Chondrocyte (in vitro differentiated cells): ENCODE measurements at places on chromosomes 11 and 22. TPM values are rescaled to one million over a fixed set of nuclear protein-coding genes. Genes with fewer than 3 reads are reported as not detected.

Gene KRTAP5-8
- not detected in 3 replicates for total RNA-seq

Gene MYO7A
- total RNA-seq: not detected in 3 replicates

Gene PANX2
- 3.0 to 6.1 TPM (median 3.3 TPM) in 3 replicates for total RNA-seq

Gene FAR1
- total RNA-seq: 70.5 to 77.4 TPM (median 74.6 TPM) in 3 replicates

Gene UBTFL1
- total RNA-seq: not detected in 3 replicates

Gene OR8A1
- 0.07 to 0.23 TPM in 2 of 3 replicates, not detected in the other for total RNA-seq

Gene HBB
- total RNA-seq: not detected in 3 replicates

Gene OLFML1
- total RNA-seq: 11.1 to 69.3 TPM (median 12.3 TPM) in 3 replicates

Gene MMP13
- 0.60 to 7.2 TPM (median 6.5 TPM) in 3 replicates for total RNA-seq

Gene MS4A10
- not detected in 3 replicates for total RNA-seq

Gene TMPRSS6
- not detected in 3 replicates for total RNA-seq

Gene CCDC87
- 0.23 to 0.32 TPM (median 0.27 TPM) in 3 replicates for total RNA-seq

Gene SLC22A9
- total RNA-seq: not detected in 3 replicates

Gene LARGE1
- 21.3 to 24.8 TPM (median 22.6 TPM) in 3 replicates for total RNA-seq

Gene BTBD18
- total RNA-seq: not detected in 3 replicates

Gene PHRF1
- total RNA-seq: 24.6 to 34.1 TPM (median 25.9 TPM) in 3 replicates

Gene PLAAT2
- total RNA-seq: not detected in 3 replicates

Gene CD248
- total RNA-seq: 44.5 to 113 TPM (median 109 TPM) in 3 replicates

Gene SLC29A2
- 2.6 to 8.9 TPM (median 7.9 TPM) in 3 replicates for total RNA-seq

Gene ARHGAP20
- total RNA-seq: 0.62 to 1.2 TPM (median 0.62 TPM) in 3 replicates

Gene VSIG10L2
- total RNA-seq: not detected in 3 replicates

Gene RHBDD3
- 29.5 to 37.6 TPM (median 30.9 TPM) in 3 replicates for total RNA-seq

Gene ZNF214
- total RNA-seq: 1.4 to 3.1 TPM (median 2.5 TPM) in 3 replicates

Gene TRIM22
- 85.9 to 108 TPM (median 94.7 TPM) in 3 replicates for total RNA-seq

Gene UBQLNL
- 0.22 to 0.41 TPM (median 0.23 TPM) in 3 replicates for total RNA-seq

Gene NTM
- 92.1 to 122 TPM (median 97.0 TPM) in 3 replicates for total RNA-seq

Gene IGSF9B
- total RNA-seq: 8.4 to 18.3 TPM (median 9.3 TPM) in 3 replicates

Gene KRTAP5-7
- not detected in 3 replicates for total RNA-seq

Gene KDM4D
- total RNA-seq: 0.44 to 0.65 TPM (median 0.53 TPM) in 3 replicates

Gene SLC37A2
- 0.37 to 1.2 TPM in 2 of 3 replicates, not detected in the other for total RNA-seq

Gene KCNJ1
- total RNA-seq: not detected in 3 replicates

Gene ANGPTL5
- 4.0 TPM in 1 of 3 replicates, not detected in the others for total RNA-seq

Gene MS4A2
- not detected in 3 replicates for total RNA-seq

Gene NDUFS8
- 140 to 172 TPM (median 143 TPM) in 3 replicates for total RNA-seq

Gene OR51E2
- total RNA-seq: 0.97 to 3.2 TPM (median 3.1 TPM) in 3 replicates

Gene KRTAP5-4
- total RNA-seq: not detected in 3 replicates
